ENCODE measurements at places on chromosomes 13 and 19.

GRCh38 chr19:35868172-35868822 is at the start of gene APLP1:
Gene APLP1, plus strand, starts transcription at chr19:35868574. Its CDS starts 63 bp downstream, at chr19:35868637.
- no peak for DNase-seq

DNA sequence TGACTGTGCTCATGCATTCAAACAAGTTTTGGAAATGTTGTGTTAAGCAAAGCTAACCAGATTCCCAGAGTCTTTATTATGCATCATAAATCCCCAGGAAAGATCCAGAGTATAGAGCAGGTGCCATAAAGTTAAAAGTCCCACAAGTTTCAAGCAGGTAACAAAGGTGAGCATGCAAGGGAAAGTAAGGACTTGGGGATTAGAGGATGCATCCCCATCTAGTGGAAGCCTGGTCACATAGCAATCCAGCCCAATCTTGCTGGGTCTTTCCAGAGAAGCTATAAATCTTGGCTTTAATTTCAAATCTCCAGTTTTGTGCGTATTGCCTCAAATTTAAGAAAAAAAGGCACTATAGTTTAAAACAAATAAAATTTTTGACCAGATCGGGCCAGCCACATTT is 72.7 kb downstream of the ZNF254 start:
- DNase-seq, result no peak

GRCh38 chr13:63044589-63045313 is 1629.1 kb upstream of the PCDH20 start:
- no peak for DNase-seq

DNA sequence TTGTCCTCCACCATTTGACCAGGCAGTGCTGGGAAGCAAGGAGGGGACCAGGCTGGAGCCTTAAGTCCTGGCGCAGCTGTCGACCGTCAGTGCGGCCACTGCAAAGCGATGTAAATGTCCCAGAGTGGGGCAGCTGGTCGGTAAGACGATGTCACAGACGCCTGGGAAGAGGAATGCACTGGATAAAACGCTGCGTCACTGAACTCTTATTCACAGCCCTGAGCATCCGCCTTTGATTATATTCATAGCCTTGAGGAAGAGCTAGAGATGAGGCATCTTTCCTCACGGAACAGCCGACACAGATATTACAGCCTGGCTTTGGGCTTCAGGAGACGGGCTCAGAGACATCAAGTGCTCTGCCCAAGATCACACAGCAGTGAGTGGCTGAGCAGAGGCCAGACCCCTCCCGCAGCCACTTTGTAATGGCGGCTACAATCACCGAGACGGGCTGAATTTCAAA is 17.6 kb upstream of the TUBGCP3 start:
- DNase-seq, result no peak

- DNase-seq, result no peak
Observed at GRCh38 chr19:41000310-41000737, 9.2 kb downstream of the CYP2B6 start.

Data from stimulated activated CD4-positive, alpha-beta T cell treated with anti-CD3 and anti-CD28 coated beads, Interleukin-1b, Interleukin-23, amount 100 ng/mL, for 1 hour (primary cell).